ENCODE measurements at places on chromosomes 13 and 19.
A peak's percentile ranks its signal among the peaks of the same experiment; 100 is the strongest.

GRCh38 chr13:27926644-27927434 is 7.0 kb downstream of the PDX1 start:
- DNase-seq, result no peak

DNA sequence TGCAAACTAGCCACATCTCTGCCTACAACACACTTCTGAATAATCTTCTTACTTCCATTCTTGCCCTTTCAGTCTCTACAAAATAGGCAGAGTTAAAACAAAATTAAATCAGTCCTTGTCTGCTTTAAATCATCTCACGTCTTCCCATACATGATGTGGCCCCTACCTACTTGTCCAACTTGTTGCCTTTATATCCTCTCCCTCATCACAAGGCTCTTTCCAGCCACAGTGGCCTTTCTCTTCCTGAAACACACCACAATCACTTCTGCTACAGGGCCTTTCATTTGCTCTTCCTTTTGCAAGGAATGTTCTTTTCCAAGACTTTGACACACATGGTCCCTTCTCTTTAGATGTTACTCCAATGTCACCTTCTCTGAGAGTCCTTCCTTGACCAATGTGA is 1.7 kb downstream of the RBM26 start:
- DNase-seq, result no peak

DNA sequence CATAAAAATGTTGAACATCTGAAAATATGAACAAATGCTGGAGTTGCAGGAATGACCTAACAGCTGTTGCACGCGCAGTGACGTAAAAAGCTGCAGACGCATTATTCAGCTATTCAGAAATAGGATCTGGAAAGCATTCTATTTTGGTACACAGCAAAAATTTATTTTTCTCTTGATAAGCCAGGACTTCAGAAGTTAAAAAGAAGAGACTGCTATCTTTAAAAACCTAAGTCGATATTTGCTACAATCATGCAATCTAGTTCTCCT is 36.9 kb upstream of the STARD13 start:
- DNase-seq, result peak; percentile 71

DNA sequence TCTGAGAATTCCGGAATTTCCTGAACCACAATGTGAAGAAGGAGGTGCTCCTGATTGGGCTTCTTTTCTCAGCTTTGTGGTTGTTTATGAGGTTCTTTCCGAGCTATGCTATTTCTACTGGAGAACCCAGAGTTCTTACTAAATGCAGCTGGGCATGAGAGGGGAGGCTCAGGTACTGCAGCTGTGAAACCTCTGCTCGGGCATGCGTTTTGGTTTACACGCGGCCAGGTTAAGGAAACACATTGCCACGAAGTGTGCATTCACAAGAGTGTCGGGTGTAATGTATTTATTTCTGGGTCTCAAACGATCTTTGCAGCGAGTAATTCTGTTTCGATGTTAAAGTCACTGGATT is 661 bp upstream of the MIR17HG start:
- DNase-seq, result no peak

- no peak for DNase-seq
Observed at GRCh38 chr13:22107549-22107948, 436.7 kb downstream of the FGF9 start.

- DNase-seq, result no peak
Observed at GRCh38 chr13:65868099-65868498, 1362.0 kb downstream of the PCDH9 start.

GRCh38 chr13:31755211-31755610 is 15.9 kb downstream of the RXFP2 start:
- DNase-seq, result no peak

DNA sequence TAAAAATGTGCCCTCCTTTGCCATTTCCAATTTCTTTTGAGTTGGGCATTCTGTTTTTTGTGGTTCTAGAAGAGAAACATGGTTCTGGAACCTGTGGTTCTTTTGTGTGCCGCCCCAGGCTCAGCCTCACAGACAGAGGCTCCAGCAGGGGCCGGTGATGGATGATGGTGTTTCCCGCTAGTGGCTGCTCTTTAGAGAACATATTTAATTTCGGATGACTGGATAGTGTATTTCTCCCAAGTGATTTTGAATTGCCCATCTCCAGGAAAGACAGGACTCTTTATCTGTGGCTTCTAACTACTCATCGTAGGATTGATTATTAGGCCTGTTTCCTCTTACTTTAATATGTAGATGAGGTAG is 75.2 kb downstream of the KL start:
- DNase-seq, result no peak

DNA sequence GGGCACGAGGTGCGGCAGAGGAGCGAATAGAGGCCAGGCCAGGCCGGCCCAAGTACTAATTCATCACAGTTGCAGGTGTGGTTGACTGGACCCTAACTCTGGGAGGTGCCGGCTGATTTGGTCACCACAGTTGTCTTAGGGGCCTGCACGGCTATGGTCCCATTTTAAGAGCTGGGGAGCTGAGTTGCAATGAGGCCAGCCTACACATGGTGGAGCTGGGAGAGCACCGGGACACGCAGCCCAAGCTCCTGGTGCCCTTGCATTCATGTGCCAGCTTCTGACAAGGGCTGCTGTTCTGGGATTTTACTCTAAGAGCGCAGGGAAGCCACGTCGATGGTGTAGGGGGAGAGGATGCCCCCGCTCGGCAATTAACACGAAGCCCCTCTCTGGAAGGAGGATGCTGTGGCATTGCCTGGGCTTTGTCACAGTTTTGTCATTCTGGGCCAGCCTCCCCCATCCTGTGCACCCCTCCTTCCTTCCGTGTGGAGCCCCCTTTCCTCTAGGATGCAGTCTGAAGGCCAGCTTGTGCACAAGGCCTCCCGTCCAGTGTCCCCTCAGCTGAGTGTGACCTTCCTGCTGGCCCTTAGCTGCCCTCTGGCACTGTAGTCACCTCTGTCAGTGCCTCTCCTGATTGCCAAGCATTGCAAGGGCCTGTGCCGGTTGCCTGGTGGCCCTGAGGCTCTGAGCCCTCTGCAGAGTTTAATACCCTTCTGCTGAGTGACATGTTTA is 109.4 kb upstream of the C1QTNF9B start:
- DNase-seq, result no peak

DNA sequence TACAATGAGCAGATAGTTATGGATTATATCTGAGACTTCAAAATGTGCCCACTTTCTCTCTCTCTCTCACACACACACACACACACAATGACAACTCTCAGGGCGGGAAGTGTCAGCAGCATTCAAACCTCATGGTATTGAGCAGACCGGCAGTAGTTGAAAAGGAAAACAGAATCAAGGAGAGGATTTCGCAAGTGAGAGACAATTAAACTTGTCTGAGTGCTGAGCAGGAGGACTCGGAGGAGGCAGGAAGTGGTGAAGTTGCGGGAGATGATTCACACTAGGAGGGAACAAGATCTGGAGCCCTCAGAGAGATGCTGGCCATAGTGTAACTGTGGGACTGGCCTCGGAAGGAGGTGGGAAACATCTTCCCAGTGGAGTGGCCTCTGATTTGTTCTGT is 353.1 kb downstream of the EFNB2 start:
- DNase-seq, result peak; percentile 80
